ENCODE measurements at places on chromosomes 2 and 18. TPM values are rescaled to one million over a fixed set of nuclear protein-coding genes. Genes with fewer than 3 reads are reported as not detected.
A peak's percentile ranks its signal among the peaks of the same experiment; 100 is the strongest.

- H3K4me1 ChIP-seq: peaks cover 57% of the 10 kb centered on the region
- H3K4me3 ChIP-seq: no peak overlapping the region
- H3K27me3 ChIP-seq: no peaks in the 10 kb centered on the region
These were observed 68.9 kb upstream of the RMDN2 start for GRCh38 chr2:37856101-37856751.

DNA sequence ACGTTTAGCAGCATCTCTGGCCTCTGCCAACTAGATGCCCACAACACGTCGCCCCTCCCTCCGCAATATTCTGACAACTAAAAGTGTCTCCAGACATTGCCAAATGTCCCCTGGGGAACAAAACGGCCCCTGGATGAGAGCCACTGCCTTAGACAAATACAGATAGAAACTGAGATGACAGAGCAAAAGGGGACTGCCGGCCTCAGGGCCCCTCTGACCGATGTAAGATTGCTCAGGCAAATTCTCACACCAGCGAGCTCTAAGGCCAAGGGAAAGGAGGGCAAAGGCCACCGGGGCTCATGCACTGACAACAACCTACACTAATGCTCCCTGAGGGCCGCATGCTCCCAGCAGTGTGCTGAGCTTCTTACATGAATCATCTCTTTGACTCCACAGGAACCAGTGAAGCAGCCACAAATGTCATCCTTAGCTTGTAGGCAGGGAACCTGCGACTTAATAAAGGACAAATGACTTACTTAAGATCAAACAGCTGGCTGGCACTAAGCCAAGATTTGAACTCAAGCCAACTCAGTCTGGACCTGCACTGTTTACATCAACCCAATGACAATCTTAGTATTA, 228.5 kb downstream of the TTC32 start:
- H3K27me3 ChIP-seq: no peaks in the 10 kb centered on the region
- peak; percentile 10 for DNase-seq
- H3K27ac ChIP-seq: no peak overlapping the region
- H3K4me1 ChIP-seq: peaks cover under 1% of the 10 kb centered on the region
- H3K36me3 ChIP-seq: no peaks in the 10 kb centered on the region

The RFTN2 gene
- 3.1 TPM for total RNA-seq

The SP140 gene
- total RNA-seq: 0.09 TPM

GRCh38 chr2:70994009-70994698, 519 bp downstream of the TEX261 start:
- no peak for DNase-seq
- peak overlapping the region; percentile 86 for H3K27ac ChIP-seq
- peaks cover 26% of the 10 kb centered on the region for H3K4me1 ChIP-seq
- peaks cover 31% of the 10 kb centered on the region for H3K36me3 ChIP-seq
- H3K27me3 ChIP-seq: no peaks in the 10 kb centered on the region
- peak overlapping the region; percentile 98 for H3K4me3 ChIP-seq

GRCh38 chr2:229708335-229708734, 6.0 kb downstream of the DNER start:
- peaks cover 49% of the 10 kb centered on the region for H3K27me3 ChIP-seq
- no peaks in the 10 kb centered on the region for H3K36me3 ChIP-seq
- H3K27ac ChIP-seq: no peak overlapping the region
- DNase-seq: no peak

- peak overlapping the region; percentile 64 for H3K4me3 ChIP-seq
- no peaks in the 10 kb centered on the region for H3K27me3 ChIP-seq
- peaks cover 18% of the 10 kb centered on the region for H3K4me1 ChIP-seq
- no peaks in the 10 kb centered on the region for H3K36me3 ChIP-seq
- DNase-seq: no peak
These were observed 48.5 kb upstream of the HNRNPA3 start for GRCh38 chr2:177164131-177164530.

The FAM237A gene
- total RNA-seq: not detected

The KIF3C gene
- total RNA-seq: 1.9 TPM
